GM23248 (cell line): ENCODE measurements at places on chromosomes 5 and 9.

GRCh38 chr9:130627896-130628792 lies 36.2 kb upstream of the PRDM12 start:
- DNase-seq: no peak

DNA sequence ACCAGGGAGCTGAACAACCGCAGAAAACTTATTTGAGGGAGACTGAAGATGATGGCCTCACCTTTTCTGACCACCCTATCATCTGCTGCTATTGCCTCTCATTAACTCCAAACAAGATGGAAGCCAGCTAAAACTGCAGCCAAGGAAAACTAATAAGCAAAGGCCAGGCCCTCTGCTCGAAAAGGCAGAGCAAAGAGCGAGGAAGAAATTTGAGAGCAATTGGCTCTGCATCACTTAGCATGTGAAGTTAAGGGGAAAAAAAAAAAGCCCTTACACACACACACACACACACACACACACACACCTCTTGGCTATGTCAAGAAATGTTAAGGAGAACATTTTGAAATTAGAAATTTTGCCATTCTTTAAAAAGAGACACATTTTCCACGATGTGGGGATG lies 228.1 kb upstream of the CYLC2 start:
- no peak for DNase-seq

DNA sequence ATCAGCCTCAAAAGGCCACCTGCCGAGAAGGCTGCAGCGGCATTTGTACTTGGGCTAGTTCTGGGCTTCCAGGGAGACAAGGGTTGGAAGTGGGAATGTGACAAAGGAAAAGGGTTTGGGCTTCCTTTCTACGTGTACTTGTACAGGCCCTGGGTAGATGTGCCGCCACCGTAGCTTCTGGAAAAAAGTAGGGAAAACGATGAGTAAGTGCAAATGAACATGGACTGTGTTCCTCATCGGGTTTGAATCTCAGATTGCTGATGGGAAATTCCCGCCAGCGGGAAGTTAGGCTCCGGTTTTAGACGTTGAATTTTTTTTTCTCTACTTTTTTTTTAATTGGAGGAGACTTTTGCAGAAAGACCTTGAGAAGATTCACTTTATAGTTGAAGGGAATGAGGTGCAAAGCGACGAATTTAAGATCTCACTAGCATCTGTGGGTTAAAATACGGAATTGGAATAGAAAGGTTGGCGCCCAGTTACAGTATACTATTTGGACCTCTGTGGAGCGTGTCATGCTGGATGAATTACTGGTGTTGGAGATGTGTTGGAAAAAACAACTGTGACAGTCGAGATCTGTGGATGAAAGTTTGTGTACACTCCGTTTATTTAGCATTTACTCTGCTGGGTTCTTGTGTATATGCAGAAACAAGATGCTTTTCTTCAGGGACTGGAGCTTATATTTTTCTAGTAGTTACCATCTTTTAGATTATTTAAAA lies 1.2 kb downstream of the G3BP1 start:
- DNase-seq: peak; percentile 77

DNA sequence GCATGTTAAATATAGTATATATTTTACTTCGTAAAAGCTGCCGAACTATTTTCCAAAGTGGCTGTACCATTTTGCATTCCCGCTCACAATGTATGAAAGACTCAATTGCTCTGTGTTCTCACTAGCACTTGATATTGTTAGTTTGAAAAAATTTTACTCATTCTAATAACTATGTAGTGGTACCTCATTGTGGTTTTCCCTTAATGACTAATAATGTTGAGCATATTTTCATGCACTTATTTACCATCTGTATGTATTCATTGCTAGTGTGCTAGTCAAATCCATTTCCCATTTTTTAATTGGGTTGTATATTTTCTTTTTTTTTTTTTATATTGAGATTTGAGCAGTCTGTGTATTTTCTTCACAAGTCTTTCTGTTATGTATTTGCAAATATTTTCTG lies 58.4 kb downstream of the RANBP17 start:
- DNase-seq: peak; percentile 8

DNA sequence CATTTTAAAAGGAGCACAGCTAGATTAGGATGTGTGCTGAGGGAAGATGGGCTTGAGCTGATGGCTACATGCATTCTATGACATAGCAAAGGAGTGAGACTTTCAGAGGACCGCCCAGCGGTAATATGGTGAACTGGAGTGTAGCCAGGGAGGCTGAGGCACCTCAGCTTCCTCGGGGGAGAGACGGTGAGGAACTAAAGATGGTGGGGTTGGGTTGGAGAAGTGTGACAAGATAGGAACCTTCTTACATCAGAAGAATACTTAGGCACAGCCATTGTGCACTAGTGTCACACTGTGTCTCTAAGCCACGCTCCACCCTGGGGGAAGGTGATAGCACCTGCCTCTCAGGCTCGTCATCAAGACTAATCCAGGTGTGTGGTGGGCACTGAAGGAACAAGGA lies 118.0 kb upstream of the IRX2 start:
- DNase-seq: no peak

DNA sequence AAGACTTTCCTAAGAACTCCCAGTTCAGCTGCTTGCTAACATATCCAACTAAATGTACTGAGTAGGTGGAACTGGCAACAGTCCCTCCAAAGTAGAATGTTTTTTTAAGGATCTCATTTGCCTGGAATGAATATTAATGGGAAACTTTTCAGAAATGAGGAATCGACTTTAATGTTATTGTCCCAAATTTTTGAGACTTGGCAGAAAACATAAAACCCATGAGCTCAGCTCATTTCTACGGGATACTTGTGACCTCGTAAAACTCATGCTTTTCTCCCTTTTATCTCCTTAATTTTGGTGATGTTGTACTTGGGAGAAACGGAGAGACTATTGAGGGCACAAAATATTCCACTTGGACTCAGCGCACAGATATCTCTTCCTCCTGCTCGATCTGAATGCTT lies 296.8 kb downstream of the EBF1 start:
- peak; percentile 69 for DNase-seq

- no peak for DNase-seq
These were observed 19.0 kb downstream of the ABL1 start for GRCh38 chr9:130854092-130854491.

DNA sequence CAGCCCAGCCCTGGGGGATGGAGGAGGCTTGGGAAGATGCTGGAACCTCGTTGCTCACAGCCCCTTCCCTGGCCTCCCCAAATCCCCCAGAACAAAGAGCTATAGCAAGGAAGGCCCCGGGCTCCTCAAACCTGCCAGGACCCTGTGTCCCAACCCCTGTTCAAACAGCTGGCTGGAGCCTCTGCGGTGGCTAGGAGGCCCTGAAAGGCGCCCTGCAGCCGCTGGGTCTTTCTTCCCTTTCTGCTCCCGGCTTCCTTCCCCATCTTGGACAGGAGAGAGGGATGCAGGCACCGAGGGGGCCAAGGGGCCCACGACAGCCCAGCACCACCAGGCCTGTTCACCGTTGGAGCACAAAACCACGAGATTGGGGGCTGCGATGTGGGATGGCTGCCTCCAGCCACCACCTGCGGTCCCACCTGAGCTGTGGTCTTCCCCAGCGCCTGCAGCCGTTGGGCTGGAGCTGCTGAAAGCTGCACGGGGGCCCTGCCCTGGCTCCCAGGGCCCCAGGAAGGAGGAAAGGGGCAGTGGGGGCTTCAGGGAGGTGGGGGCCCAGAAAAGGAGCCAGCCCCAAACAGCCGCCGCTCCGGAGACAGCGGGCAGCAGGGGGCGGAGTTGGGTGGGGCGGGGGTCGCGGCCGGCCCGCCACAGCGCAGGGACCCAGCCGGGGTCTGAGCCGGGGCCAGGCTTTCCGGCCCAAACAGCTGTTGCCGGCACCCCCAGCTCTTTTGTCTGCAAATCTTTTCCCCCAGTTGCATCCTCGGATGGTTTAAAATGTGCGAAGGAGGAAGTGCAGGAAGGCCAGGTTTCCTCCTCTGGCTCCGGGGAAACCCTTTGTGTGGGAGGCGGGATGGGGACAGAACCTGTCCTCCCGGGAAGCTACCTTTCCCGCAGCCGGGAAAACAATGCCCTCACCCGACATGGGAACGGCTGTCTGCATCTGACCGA lies 16.1 kb downstream of the NOTCH1 start:
- no peak for DNase-seq

DNA sequence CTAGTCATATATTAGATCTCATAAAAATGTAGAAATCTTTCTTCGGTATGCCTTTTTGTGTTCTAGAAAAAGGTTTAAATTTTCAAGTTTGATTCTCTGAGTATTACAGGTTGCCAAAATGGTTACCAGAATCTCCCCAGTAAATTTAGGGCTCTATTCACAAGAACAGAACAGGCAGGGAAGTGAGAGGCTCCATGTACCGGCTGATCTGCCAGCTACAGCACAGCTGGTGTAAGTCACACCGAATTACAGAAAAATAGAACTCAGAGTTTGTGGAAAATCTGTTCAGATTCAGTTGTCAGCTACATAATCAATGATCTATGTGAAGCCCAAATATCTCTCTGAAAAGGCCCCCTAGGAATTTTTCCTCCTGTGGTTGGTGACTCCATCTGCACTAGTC lies 10.5 kb downstream of the FAM81B start:
- DNase-seq: no peak

DNA sequence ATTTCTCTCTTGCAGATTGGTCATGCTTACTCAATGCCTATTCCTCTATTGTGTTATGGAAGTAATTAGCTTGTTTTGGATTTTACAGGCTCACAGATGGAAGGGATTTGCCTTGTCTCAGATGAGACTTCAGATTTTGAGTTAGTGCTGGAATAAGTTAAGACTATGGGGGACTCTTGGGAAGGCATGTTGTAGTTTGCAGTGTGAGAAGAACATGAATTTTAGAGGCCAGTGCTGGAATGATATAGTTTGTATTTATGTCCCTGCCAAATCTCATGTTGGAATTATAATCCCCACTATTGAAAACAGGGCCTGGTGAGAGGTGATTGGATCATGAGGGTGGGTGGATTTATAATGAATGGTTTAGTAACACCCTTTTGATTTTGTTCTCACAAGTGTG lies 6.1 kb upstream of the TUSC1 start:
- DNase-seq: no peak

DNA sequence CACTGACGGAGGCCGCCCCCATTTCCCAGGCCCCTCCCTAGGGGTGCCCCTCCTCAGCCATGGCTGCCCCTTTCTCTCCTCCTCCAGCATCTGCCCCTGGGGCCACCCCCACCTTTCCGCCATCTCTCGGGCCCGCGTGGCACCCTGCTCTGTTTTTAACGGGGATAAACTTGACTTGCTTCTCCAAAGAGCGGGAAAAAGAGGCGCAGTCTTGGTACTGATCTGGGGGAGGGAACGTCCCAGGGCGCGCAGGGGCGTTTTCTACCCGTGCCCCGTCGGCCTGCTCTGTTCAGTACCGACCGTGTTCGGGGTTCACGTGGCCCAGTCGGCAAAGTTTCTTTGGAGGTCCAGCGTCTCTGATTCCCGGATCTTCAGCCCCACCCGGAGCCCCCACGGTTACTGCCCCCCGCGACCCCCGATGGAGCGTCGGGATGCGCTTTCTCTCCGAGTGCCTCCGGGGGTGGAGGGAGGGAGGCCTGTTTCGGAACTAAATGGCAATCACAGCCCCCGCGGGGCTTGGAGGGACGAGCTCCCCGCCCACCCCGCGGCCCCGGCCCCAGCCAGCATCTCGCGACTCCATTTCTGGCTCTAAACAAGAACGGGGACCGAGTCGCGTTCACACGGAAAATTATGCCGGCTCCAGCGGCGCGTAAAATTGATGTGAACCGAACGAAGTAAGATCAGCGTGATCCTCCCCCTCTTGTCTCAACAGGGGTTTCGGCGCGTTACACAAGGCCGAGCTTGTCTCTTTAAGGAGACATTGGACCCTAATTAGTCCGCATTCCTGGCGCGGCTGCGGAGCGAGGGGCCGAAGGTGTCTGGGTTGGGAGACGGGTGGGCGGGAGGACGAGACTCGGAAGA lies 1.1 kb upstream of the TLE4 start:
- peak; percentile 77 for DNase-seq

- peak; percentile 6 for DNase-seq
These were observed 41.0 kb upstream of the PRDM9 start for GRCh38 chr5:23466401-23466912.

DNA sequence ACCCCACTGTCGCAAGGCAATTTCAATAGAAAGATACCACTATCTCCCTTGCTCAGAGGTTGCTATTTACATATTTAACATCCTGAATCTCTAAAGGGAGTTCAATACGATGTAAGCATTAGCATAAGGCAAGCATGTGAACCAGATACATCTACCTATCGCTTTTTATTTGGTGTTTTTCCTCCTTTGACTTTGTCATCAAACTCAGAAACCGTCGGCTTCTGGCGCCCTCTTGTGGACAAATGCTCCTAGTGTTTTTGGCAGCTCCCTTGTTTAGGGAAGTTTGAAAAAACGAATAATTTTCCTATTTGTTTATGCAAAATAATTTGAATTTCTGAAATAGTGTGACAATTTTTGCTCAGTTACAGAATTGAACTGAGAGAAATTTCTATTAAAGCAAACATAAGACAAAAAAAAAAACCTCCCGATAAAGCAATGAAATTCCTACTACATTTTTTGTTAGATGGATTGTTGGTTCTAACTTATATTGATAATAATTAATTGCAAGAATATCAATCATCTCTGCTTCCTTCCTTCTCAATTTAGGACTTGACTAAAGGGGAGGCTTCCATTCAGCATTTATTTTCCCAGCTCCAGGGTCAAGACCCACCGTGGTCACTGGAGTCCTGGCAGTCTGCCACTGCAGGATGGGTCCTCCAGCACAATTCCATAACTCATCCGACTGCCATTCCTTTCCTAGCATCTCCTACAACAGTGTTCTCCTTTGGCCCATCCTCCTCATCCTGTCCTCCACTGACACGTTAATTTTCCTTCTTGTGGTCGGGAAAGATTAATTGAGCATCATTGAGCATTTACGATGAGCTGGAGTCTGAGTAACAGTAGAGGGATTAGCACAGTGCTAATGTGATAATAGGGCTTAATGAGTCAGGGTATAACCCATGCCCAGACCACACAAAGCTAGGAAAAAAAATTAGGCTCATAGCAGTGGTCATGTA lies 131.8 kb upstream of the CHD1 start:
- DNase-seq: peak; percentile 78

DNA sequence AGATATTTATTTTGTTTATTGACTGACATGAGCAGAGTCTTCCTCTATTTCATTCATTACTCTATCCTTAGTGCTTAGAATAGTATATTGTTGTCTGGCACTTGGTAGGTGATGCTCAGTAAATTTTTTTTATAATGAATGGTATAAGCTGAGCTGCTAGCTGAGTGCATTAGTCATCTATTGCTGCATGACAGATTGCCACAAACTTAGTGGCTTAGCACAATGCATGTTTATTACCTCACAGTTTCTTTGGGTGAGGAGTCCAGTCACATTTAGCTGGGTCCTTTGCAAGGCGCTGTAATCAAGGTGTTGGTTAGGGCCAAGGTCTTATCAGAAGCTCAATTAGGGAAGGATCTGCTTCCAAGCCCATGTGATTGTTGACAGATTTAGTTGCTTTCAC lies 23.1 kb downstream of the SMAD5 start:
- DNase-seq: peak; percentile 64

DNA sequence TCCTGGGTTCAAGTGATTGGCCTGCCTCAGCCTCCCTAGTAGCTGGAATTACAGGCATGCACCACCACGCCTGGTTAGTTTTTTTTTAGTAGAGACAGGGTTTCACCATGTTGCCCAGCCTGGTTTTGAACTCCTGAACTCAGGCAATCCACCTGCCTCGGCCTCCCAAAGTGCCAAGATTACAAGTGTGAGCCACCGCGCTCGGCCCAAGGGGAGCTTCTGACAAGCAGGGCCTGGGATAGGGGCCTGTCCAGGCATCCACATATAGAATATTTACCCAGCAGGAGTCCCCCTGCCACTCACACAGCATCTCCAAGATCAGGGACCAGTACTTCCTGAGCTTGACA lies 10.1 kb downstream of the IRF1 start:
- no peak for DNase-seq

- no peak for DNase-seq
These were observed 7.6 kb downstream of the RNF38 start for GRCh38 chr9:36392489-36392888.
